B cell (primary cell): ENCODE measurements at places on chromosomes 13 and 19. TPM values are rescaled to one million over a fixed set of nuclear protein-coding genes. Genes with fewer than 3 reads are reported as not detected.
A peak's percentile ranks its signal among the peaks of the same experiment; 100 is the strongest.

Gene SOX1
- not detected in 2 replicates for total RNA-seq

Gene PEG3
- not detected in 2 replicates for total RNA-seq

Gene GPR108
- total RNA-seq = 78.8 and 79.0 TPM in 2 replicates

Gene ANKLE1
- total RNA-seq = 6.2 and 6.3 TPM in 2 replicates

Gene DMRTC2
- not detected in 2 replicates for total RNA-seq

Gene CHST8
- not detected in 2 replicates for total RNA-seq

Gene ZNF426
- 22.1 and 22.3 TPM in 2 replicates for total RNA-seq

Gene PTPRH
- total RNA-seq = not detected in 2 replicates

Gene PGLYRP2
- total RNA-seq = not detected in 2 replicates

Gene CERS1
- total RNA-seq = not detected in 2 replicates

Gene OR7A5
- total RNA-seq = not detected in 2 replicates

DNA sequence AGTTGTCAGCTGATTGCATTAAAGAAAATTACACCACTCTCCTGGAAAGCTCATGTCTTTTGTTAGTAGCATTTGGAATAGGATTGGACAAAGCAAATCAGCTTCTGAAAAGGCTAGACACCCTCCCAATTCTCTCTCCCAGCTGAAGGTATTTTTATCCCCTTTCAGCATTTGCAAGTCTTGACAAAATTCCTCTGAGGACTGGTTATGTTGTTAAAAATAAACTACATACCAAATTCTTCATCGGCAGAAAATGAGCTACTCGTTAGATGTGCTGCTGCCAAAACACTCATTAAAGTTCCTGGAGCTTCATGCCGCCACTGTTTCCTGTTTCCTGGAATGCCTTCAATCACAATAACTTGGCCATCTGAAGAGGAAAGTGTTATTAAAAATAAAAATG, 37.1 kb downstream of the UTP14C start:
- H3K27me3 ChIP-seq = no peaks in the 10 kb centered on the region
- no peaks in the 10 kb centered on the region for H3K4me1 ChIP-seq

- no peak overlapping the region for H3K27ac ChIP-seq
- no peak for DNase-seq
- no peaks in the 10 kb centered on the region for H3K4me1 ChIP-seq
- H3K36me3 ChIP-seq = no peaks in the 10 kb centered on the region
- no peak overlapping the region for H3K4me3 ChIP-seq
Observed at GRCh38 chr13:63843766-63844699, 2428.4 kb upstream of the PCDH20 start.

GRCh38 chr19:45693106-45693788, 781 bp downstream of the QPCTL start:
- peaks cover 22% of the 10 kb centered on the region for H3K4me1 ChIP-seq
- no peaks in the 10 kb centered on the region for H3K27me3 ChIP-seq
- DNase-seq = peak; percentile 82
- no peaks in the 10 kb centered on the region for H3K36me3 ChIP-seq
- H3K27ac ChIP-seq = peak overlapping the region; percentile 94

DNA sequence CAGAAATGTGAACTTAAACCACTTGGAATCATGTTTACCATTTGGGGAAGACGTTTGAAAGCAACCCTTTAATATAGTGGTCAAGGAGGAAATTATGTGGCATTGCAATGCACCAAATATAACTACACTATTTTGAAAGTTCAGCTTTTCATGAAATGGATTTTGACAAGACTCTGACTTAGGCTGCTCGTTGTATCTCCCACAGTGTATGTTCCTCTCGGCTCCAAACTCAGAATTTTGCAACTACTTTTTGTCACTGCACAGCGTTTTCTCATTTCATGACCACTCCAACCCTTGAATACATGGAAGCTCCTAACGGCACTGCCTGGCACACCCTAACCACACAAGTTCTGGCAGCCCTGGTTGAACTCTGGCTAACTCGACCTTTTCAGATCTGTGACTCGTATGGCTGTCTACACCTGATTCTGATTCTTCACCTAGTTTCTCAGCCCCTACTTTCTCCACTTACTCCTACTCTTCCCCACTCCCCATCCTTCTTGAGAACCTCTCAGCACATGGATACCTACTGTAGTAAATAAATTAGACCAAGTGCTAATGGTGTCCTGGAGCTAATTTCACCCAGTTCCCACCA, 7.0 kb upstream of the POMP start:
- H3K4me1 ChIP-seq = peaks cover 15% of the 10 kb centered on the region
- H3K4me3 ChIP-seq = no peak overlapping the region
- peaks cover 3% of the 10 kb centered on the region for H3K36me3 ChIP-seq
- no peaks in the 10 kb centered on the region for H3K27me3 ChIP-seq

DNA sequence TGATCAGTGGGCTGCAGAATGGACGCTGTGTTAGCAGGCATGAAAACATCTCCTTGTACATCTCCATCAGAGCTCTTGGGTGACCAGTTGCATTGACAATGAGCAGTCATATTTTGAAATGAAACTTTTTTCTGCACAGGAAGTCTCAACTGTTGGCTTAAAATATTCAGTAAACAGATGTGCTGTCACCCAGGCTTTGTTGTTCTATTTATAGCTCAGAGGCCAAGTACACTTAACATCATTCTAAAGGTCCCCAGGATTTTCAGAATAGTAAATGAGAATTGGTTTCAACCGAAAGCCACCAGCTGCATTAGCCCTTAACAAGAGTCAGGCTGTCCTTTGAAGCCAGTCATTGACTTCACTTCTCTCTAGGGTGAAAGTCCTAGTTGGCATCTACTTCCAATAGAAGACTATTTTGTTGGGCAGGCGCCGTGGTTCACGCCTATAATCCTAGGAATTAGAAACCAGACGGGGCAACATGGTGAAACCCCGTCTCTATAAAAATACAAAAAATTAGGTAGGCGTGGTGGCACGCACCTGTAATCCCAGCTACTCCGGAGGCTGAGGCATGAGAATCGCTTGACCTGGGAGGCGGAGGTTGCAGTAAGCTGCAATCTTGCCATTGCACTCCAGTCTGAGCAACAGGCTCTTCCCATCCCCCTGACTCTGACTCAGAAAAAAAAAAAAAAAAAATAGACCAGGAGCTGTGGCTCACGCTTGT, 7.9 kb upstream of the PDE4A start:
- H3K36me3 ChIP-seq = no peaks in the 10 kb centered on the region
- peak overlapping the region; percentile 57 for H3K27ac ChIP-seq
- peaks cover 66% of the 10 kb centered on the region for H3K4me1 ChIP-seq
- H3K27me3 ChIP-seq = no peaks in the 10 kb centered on the region
- peak; percentile 73 for DNase-seq

DNA sequence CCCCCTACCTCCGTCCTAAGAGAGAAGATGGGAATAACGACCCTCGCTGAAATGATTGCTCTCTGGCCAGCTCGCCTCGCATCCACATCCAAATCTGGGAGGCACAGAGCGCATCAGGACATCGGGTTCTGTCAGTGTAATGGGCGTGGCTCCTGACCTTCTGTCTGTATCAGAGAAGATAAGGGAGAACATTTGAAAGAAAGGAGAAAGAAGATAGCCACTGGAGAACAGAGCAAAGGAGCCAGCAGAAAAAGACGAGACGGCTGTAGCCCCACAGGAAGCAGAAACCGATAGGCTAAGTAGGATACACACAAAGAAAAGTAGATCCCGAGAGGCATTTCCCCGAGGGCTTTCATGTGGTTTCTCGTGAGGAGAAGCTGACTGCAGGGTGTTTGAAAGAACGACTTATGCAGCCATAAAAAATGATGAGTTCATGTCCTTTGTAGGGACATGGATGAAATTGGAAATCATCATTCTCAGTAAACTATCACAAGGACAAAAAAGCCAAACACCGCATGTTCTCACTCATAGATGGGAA, 14.0 kb upstream of the GJB2 start:
- H3K27me3 ChIP-seq = no peaks in the 10 kb centered on the region
- H3K27ac ChIP-seq = no peak overlapping the region
- no peaks in the 10 kb centered on the region for H3K4me1 ChIP-seq
- no peak overlapping the region for H3K4me3 ChIP-seq
- DNase-seq = no peak

- no peaks in the 10 kb centered on the region for H3K4me1 ChIP-seq
- H3K27me3 ChIP-seq = no peaks in the 10 kb centered on the region
- H3K27ac ChIP-seq = no peak overlapping the region
- H3K4me3 ChIP-seq = no peak overlapping the region
Observed at GRCh38 chr13:91539286-91540157, 141.1 kb downstream of the GPC5 start.

GRCh38 chr19:13104360-13104847, 1.7 kb upstream of the LYL1 start:
- H3K4me3 ChIP-seq = peak overlapping the region; percentile 53
- peaks cover 3% of the 10 kb centered on the region for H3K36me3 ChIP-seq
- H3K27me3 ChIP-seq = no peaks in the 10 kb centered on the region
- peak overlapping the region; percentile 100 for H3K27ac ChIP-seq

- peaks cover 6% of the 10 kb centered on the region for H3K4me1 ChIP-seq
- DNase-seq = peak; percentile 76
- H3K4me3 ChIP-seq = no peak overlapping the region
- H3K36me3 ChIP-seq = no peaks in the 10 kb centered on the region
Observed at GRCh38 chr13:29369060-29369743, 226.3 kb downstream of the SLC7A1 start.

- peak overlapping the region; percentile 34 for H3K4me3 ChIP-seq
- H3K27me3 ChIP-seq = peaks cover 38% of the 10 kb centered on the region
- H3K27ac ChIP-seq = no peak overlapping the region
Observed at GRCh38 chr13:49219647-49220035, 497 bp upstream of the MLNR start.

- H3K27me3 ChIP-seq = no peaks in the 10 kb centered on the region
- peaks cover 67% of the 10 kb centered on the region for H3K4me1 ChIP-seq
- H3K27ac ChIP-seq = no peak overlapping the region
- peak; percentile 48 for DNase-seq
- peaks cover 4% of the 10 kb centered on the region for H3K36me3 ChIP-seq
- no peak overlapping the region for H3K4me3 ChIP-seq
Observed at GRCh38 chr19:57771417-57771816, 1.9 kb downstream of the ZNF586 start.

DNA sequence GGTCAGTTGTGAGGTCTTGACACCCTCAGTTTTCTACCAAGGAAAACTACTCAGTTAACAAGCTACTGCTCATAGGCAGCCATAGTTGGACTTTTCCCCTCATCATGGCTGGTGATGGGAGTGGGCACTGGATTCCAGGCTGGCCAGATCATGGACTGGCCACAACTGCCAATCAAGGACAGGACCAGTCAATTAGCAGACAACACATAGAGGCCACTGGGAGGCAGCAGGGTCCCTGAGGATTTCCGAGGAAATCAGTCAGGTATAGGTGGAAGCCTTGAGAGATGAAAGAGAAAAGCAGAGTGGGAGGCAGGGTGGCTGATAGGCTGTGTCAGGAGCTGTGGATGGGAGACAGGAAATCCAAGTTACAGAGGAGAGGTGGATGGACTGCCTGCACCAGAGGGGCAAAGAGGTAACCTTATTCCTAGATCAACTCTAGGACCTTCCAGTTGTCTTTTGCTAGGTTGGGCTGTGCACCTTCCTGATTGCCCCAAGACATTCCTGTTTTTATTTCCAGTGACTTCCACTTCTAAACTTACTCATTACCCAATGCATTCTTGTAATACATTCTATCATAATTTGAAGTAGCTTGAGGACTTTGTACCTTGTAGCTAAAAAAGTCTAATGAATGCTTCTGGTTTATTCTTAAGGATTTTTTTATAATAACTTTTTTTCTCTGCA, 361.8 kb downstream of the KCNRG start:
- H3K27me3 ChIP-seq = no peaks in the 10 kb centered on the region
- H3K36me3 ChIP-seq = no peaks in the 10 kb centered on the region
- no peak overlapping the region for H3K4me3 ChIP-seq
- DNase-seq = no peak
- H3K27ac ChIP-seq = no peak overlapping the region
- no peaks in the 10 kb centered on the region for H3K4me1 ChIP-seq

- H3K27ac ChIP-seq = no peak overlapping the region
- no peaks in the 10 kb centered on the region for H3K36me3 ChIP-seq
- no peak overlapping the region for H3K4me3 ChIP-seq
Observed at GRCh38 chr13:48158290-48158689, 63.4 kb upstream of the MED4 start.

GRCh38 chr13:97214921-97215320, 7.2 kb upstream of the MBNL2 start:
- H3K4me1 ChIP-seq = no peaks in the 10 kb centered on the region
- no peak overlapping the region for H3K4me3 ChIP-seq
- no peaks in the 10 kb centered on the region for H3K36me3 ChIP-seq
- no peaks in the 10 kb centered on the region for H3K27me3 ChIP-seq

DNA sequence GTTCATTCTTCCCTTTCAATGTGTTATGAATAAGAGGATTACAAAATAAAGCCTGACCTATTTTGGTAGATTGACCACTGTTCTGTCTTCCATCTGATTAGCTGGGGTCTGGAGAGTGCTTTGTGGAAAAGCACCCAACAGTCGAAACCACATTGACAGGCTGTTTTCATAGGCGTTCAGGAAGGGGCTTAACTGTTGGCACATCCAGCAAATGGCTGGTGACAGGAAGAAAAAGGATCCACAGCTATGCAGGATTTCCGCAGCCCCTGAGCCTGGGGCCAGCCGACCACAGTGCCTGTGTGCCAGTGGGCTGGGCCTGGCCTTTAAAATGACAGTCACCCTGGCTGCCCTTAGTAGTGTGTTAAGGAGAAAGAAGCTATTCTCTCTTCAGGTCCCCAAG, 113.3 kb downstream of the SIPA1L3 start:
- peak overlapping the region; percentile 79 for H3K27ac ChIP-seq
- H3K4me3 ChIP-seq = no peak overlapping the region
- H3K27me3 ChIP-seq = no peaks in the 10 kb centered on the region
- peaks cover 62% of the 10 kb centered on the region for H3K4me1 ChIP-seq
- H3K36me3 ChIP-seq = peaks cover 26% of the 10 kb centered on the region
- DNase-seq = no peak

- H3K4me3 ChIP-seq = no peak overlapping the region
- H3K36me3 ChIP-seq = no peaks in the 10 kb centered on the region
- H3K27me3 ChIP-seq = no peaks in the 10 kb centered on the region
- H3K27ac ChIP-seq = no peak overlapping the region
Observed at GRCh38 chr19:57233207-57233606, 2.4 kb downstream of the AURKC start.

DNA sequence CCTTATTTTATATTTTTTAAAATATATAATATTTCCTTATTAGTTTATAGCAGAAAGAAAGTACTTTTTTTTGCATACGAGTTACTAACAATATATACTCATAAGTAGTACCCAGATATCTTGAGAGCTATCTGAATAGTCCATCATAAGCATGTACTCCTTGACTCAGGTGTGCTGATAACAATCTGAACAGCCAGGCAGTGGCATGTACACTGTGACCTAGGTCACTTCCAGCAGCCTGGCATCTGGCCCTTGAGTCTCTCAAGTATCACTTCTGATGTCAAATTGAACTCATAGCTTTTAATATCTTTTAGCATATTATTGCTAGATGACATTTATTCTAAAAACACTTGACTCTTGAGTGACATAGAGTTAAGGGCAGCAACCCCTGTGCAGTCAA, 1576.7 kb downstream of the SLITRK1 start:
- H3K36me3 ChIP-seq = no peaks in the 10 kb centered on the region
- H3K27ac ChIP-seq = no peak overlapping the region
- no peaks in the 10 kb centered on the region for H3K27me3 ChIP-seq
- H3K4me1 ChIP-seq = no peaks in the 10 kb centered on the region
- DNase-seq = no peak

DNA sequence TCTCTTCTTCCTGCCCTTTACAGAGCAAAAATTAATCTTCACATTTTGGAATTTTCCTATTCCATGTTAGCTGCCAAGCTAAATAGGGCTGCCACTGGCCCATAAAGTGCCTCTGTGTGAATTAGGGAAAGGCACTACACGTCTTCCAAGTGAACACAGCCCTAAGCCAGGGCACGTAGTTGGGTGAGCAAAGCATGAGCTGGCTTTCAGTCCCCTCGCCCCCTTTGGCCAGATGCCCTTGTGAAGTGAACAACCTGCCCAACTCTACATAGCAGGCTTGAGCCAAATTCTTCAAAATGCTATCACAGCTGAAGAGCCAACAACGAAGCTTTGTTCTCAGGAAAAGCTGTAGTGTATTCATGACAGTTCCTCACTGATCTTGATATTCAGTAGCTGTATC, 213.1 kb downstream of the OXGR1 start:
- no peaks in the 10 kb centered on the region for H3K36me3 ChIP-seq
- H3K27me3 ChIP-seq = no peaks in the 10 kb centered on the region
- H3K27ac ChIP-seq = no peak overlapping the region
- no peak overlapping the region for H3K4me3 ChIP-seq
- no peaks in the 10 kb centered on the region for H3K4me1 ChIP-seq
- no peak for DNase-seq
